ENCODE measurements at places on chromosomes 5 and 9. TPM values are rescaled to one million over a fixed set of nuclear protein-coding genes. Genes with fewer than 3 reads are reported as not detected.

Gene LURAP1L
- total RNA-seq: 29.7 TPM

Gene PTPN3
- total RNA-seq: 13.8 TPM

Gene TLE1
- total RNA-seq: 82.6 TPM

Gene IL31RA
- total RNA-seq: 1.3 TPM

Gene CDH6
- 0.09 TPM for total RNA-seq

Gene DNAI1
- not detected for total RNA-seq

Gene SLC6A18
- not detected for total RNA-seq

Gene TUBB4B
- 784 TPM for total RNA-seq

Gene SGCD
- total RNA-seq: 4.1 TPM

Gene SERF1B
- 77.3 TPM for total RNA-seq
